ENCODE measurements at places on chromosomes 5 and 9.

DNA sequence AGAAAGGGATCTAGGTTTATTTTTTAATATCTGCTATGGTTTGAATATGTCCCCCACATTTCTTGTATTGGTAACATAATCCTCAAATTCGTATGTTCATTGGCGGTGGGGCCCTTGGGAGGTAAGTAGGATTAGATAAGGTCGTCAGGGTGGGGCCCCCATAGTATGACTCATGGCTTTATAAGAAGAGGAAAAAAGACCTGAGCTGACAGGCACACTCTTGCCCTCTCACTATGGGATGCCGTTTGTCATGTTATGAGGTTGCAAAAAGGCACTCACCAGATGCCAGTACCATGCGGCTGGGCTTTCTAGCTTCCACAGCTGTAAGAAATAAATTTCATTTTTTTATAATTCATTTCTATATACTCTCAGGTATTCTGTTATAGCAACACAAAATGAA, 67.3 kb upstream of the SGCD start:
- no peak for DNase-seq

- DNase-seq = peak; percentile 39
Observed at GRCh38 chr5:69516769-69517168, 24.2 kb downstream of the OCLN start.

GRCh38 chr9:115507148-115507547, 389.2 kb upstream of the TNC start:
- no peak for DNase-seq

- DNase-seq = no peak
Observed at GRCh38 chr5:134328619-134329018, 38.4 kb downstream of the CDKL3 start.

GRCh38 chr5:4036861-4037260, 441.2 kb downstream of the IRX1 start:
- no peak for DNase-seq

- peak; percentile 1 for DNase-seq
Observed at GRCh38 chr9:129398101-129398960, 220.3 kb upstream of the IER5L start.

DNA sequence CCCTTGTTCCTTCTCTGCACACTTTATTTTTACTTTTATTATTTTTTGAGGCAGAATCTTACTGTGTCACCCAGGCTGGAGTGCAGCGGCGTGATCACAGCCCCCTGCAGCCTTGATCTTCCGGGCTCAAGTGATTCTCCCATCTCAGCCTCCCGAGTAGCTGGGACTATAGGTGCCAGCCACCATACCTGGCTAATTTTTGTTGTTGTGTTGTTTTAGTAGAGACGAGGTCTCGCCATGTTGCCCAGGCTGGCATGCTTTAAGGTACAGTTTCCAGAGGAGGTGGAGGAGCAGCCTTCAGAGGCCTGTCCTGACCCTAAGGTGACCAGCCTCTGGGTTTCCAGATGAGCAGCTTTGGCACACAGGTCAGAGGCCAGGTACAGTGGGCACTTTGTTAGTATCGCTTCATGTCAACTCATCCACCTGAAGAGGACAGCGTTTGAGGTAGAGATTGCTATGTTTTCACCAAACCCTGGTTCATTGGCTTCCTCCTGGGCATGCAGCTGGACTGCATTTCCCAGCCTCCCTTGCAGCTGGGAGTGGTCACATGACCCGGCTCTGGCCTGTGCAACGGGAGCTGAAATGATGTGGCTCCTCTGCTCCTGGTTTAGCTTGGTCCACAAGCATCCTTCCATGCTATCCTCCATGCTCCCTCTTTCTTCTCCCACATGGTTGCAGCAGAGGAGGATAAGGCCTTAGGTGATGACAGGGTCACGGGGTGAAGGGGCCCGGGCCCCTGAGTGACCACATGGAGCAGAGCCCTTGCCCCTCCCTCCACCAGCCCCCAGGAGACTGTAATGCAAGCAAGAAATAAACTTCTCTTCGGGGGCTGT, 139.3 kb upstream of the IER5L start:
- DNase-seq = no peak

DNA sequence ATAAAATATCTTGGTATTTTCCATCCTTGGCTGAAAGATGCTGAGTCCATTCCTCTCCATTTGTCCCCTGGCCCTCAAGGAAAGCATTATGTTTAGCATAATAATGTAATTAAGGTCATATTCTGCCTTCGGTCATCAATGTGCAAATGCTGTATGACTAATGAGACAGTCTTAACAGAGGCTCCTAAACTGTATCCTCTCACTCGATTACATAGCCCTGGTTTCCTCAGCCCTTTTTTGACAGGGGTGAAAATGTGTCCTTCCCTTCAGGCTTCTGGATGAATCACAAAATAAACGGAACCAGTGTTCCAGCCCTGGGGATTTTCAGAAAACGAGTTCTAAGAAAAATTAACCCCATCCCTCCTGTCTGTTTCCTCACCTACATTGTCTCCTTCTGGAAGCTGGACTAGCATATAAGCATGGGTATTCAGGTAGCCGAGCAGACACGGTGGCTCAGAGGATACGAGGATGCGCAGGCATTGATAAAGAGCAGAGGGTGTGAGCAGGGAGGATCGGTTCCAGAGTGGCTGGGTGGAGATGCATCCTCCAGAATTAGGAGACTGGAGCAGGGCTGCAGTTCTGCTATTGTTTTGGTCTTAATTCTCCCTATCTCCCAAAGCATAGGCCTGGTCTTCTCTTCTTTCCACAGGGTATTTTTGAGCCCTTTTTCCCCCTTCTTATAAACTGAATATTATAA, 742.9 kb downstream of the TLR4 start:
- no peak for DNase-seq

DNA sequence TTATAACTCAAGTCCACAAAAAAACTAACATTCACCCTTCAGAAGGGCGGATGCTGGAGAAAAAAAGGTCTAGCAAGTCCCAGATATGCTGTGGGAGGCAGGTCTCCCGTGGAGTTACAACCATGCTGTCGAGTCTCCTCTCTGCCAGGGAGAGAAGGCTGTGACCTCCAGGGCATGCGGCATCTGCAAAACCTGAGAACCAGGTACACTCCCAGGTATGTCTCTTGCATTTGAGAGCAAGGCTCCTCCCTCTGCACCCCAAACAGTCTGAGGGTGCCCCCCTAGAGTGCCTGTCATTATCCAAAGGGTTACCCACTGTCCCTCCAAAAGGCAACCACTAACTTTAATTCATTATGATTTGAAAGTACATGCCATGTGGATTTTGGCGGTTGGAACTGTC, 134.0 kb downstream of the IRX2 start:
- DNase-seq = no peak

DNA sequence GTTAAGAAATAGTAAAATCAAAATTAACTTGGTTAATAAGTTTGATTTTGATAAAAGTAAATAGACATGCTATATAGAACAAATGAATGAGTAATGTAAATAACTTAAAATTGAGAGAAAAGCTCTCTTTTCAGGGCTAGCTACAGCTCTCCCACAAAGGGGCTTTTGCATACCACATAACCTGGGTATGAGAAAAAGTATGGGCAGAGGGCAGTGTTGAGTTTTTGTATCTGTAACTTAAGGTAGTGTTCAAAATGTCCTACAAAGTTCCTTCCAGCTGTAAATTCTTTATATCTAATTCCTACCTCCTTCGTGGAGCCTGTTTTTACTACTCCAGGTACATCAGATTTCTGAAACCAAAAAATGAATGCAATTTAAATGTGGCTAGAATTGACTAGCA, 18.9 kb upstream of the TTC33 start:
- no peak for DNase-seq

- DNase-seq = no peak
Observed at GRCh38 chr9:136769710-136770191, 5.4 kb upstream of the LCN15 start.

DNA sequence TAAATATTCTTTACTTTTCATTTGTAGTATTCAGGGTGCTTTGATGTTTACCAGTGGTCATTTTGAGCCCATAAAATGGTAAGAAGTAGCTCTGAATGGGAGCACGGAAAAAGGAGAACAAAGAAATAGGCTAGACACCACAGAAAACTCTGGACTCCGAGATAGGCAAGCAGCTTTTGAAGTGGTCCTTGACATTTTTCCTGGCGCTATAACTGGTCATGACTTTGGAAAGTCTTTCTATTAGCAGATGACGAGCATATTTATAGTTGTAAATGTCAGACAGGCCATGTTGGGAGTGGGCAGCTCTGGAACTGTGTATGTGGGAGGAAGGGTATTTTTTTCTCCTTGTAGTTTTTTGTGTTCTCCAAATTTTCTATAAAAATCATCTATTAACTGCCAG, 126.1 kb upstream of the POC5 start:
- no peak for DNase-seq

DNA sequence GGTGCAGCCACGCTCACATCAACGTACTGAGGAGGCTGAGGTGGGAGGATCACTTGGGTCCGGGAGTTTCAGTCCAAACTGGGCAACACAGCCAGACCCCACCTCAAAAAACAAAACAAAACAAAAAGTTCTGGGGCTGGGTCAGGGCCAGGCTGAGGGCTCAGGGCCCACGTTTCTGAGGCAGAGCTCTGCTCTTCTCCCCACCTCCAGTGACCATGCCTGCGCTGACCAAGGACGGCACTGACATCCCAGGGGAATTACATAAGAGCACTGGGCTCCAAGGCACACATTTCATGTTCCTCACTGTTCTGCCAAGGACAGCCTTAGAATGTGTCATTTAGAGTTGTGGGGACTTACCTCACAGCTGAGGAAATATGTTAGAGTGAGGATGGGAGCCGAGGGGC, 40.4 kb upstream of the TESK1 start:
- no peak for DNase-seq

DNA sequence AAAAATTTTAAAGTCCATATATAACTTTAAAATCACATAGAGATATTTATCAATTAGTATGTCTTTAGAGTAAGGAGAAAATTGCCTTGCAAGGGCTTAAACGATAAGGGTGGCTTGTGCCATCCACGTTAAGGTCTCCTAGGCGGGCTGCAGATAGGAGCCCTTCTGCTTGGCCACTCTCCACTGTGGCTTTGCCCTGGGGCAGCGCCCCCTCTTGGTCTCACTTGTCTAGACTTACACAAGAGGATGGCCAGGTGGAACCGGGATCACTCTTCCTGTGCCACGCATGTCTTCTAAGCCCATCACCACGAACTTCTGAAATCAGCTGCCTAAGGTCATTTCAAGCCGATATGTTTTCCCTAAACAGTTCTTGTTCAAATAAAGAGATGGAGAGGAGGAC, 2.9 kb downstream of the FPGS start:
- DNase-seq = no peak

DNA sequence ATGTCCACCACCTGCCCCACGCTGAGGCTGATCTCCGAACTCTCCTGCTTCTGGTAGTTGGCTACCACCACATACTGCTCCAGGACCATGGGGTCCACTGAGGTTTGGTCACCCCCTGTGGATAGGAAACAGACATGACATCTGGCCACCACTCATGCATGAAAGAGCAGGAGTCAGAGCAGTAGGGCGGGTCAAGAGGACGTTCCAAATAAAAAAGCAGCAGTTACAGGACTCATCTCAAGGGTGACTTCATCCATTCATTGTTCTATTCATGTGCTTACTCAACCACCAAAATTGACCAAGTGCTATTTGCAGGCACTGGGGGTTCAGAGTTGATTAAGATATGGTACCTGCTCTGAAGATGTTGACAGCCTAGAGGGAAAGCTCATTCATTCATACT, 79.2 kb upstream of the UBTD2 start:
- DNase-seq = no peak

GRCh38 chr5:33337637-33337992, 103.2 kb upstream of the TARS1 start:
- no peak for DNase-seq

- no peak for DNase-seq
Observed at GRCh38 chr5:160539431-160539830, 117.8 kb downstream of the PTTG1 start.

GRCh38 chr5:138594305-138595058, 19.3 kb upstream of the HSPA9 start:
- DNase-seq = no peak

GRCh38 chr9:74001382-74001781, 495.8 kb upstream of the RORB start:
- DNase-seq = no peak

GRCh38 chr9:72788966-72789735, 163.7 kb downstream of the ALDH1A1 start:
- no peak for DNase-seq

DNA sequence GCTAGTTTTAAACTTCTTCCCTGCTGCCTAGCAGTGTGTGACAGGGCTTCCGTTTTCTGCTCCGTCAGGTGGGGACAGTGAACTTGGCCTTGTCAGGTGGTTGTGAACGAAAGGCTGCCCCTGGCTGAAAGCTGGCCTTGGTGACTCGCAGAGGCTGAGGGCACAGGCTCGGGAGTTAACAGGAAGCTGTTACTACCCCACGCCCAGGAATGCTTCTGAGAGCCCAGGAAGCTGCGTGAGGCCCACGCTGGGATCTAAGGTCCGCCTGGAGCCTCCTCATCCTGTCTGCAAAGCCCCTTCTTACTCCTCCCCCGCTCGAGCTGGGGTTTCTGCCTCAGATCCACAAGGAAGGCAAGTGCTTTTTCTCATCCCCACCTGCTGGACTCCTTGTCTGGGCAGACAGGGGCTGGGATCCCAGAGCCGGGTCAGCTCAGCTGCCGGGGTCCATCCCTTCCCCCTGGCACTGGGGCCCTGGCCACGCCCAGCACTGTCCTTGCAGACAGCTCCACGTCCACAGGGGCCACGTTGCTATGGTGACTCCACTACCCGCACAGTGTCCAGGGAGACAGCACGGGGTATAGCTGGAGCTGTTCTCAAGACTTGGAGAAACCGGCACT, 124.7 kb upstream of the TBC1D2 start:
- no peak for DNase-seq

GRCh38 chr9:116817762-116818161, 130.7 kb downstream of the TRIM32 start:
- DNase-seq = no peak

GRCh38 chr5:85453026-85453349, 1068.3 kb upstream of the EDIL3 start:
- DNase-seq = no peak

DNA sequence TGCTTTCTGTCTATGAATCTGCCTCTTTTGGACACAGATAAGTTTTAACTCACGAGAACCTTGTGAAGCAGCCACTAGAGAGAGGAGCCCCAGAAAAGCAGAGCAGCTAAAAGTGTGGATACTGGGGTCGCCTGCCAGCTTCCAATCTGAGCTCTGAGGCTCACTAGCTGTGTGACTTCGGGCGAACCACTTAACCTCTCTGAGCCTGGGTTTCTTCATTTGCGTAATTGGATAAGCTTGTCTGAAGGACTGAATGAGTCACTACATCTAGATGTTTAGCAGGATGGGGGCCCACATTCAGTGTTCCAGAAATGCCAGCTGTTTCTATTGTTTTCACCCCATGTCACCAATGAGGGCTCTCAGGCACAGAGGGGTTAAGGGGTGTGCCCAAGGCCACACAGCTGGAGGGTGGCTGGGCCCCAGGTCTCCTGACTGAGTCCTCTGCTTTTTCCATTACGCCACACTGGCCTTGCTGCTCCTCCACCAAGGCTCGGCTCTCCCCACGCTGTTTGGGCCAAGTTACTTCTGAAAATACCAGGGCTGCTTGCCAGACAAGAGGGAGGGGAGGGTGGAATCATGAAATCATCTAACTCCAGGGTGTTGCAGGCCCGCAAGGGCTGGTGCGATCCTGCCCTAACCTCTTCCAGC, 36.2 kb downstream of the SH3PXD2B start:
- peak; percentile 94 for DNase-seq
